NCI-H1105 (cell line): ENCODE measurements at places on chromosomes 5 and 9.

DNA sequence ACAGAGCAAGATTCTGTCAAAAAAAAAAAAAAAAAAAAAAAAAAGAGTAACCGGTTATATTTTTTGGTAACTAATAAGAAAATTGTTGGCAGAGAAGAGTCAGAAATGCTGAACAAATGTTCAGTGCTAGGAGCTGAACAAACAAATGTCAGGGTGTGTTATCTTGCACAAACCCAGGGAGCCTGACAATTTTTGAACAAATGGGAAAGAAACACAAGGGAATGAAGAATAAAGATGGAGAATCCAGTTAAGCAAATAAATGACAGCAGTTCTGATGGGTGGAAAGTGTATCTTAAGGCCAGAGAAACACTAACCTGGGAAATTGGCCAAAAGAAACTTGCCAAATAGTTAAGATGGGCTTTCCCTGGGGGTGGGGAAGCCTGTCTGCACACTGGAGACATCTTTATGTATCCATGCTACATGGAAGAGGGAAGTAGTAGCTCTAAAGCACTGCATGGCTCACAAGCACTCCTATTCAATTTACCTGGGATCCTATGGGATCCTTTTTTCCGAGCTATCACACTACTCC lies 23.7 kb downstream of the KLHL3 start:
- no peak for DNase-seq

DNA sequence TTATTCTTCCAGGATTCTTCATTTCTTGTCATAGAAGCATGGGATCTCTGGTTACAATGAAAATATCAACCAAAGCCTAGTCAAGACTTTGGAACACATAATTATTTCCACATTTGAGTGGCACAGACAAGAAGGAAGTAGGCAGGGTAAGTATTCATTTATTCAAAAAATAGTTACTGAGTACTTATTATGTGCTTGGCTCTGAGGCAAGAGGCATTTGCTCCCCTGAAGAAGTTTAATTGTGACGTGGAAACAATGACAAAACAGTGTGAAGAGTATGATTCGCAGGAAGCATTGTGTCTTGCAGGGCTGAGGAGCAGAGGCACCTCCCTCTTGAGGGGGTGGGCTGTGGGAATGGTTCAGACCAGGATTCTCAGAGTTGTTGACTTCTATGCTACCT lies 45.0 kb upstream of the TNFSF15 start:
- no peak for DNase-seq

DNA sequence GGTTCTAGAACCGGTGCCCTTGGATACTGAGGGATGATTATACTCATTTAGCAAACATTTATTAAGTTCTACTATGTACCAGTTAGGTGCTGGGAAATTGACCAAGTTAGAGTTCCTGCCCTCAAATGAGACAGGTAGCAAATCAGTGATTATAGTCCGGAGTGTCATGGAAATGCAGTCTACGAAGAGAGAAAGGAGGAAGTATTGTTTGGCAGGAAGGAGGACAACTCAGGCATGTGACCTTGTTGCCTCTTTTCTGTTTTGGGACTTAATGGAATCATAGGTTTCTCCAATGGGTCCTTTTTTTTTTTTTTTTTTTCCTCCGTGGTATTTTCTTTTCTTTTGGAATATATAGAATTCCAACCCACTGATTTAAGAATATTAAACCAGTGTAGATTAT lies 28.0 kb downstream of the OSTF1 start:
- no peak for DNase-seq

DNA sequence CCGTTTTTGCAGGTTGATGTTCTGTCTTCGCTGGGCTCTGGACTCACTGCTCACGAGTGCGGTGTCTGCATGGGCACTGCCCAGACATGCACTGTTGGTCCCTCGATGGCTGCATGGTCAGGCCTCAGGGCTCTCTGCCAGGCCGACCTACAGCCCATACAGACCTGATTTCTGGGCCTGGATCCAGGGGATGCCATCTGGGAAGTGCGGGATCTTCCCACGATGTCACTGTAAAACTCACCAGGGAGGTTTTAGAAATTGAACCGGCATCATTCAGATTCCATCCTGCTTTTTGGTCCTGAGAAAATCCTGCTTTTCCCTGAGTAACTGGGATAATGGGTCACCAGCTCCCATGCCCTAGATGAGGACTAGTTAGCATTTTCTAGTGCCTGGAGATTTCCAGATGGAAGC lies 9.1 kb downstream of the S1PR3 start:
- no peak for DNase-seq
